Ascending aorta (tissue), 2 donors: ENCODE measurements at places on chromosomes 2 and 18. TPM values are rescaled to one million over a fixed set of nuclear protein-coding genes. Genes with fewer than 3 reads are reported as not detected.

- no peak for DNase-seq
These were observed 39.7 kb downstream of the SH3YL1 start for GRCh38 chr2:223971-224760.

DNA sequence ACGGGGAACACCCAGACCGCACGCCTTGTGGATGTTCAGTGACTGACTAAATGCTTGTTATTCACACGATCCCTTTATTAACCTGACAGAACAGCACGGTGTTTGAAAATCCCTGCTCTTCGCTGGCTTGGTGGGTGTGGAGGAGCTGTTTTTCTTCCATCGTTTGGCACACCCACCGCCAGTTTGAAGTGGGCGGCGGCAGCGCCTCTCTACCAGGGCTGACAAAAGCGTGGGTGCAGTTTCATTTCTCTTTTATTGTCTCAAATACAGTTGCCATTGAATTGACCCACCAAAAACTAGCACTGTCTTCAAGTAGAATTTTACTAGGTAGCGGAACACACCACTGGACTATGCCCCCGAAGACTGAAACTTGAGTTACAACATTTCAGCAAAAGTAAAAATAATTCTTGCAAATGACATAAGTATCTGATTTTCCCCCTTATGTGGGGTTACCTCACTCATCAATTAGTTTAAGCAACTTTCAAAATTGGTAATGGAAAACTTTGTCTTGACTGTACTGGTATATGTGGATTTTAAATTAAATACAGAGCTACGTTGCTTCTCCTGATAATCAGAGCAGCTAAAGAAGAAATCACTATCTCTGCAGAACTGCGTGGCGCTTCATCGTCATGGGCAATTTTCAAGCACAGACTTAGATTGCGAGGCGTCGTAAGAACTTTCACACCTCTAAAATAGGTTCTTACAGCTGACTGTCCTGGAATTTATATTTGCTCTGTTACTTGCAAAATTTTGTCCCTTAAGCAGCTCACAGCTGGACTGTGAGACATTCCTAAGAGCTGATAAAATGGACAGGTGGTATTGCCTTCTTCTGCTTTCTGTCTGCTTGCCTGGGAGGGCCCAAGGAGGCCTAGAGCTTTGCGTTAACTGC, 60.9 kb downstream of the LDLRAD4 start:
- DNase-seq, result no peak

- peak; percentile 99 for DNase-seq
These were observed 6.8 kb upstream of the SNED1 start for GRCh38 chr2:240991378-240992263.

DNA sequence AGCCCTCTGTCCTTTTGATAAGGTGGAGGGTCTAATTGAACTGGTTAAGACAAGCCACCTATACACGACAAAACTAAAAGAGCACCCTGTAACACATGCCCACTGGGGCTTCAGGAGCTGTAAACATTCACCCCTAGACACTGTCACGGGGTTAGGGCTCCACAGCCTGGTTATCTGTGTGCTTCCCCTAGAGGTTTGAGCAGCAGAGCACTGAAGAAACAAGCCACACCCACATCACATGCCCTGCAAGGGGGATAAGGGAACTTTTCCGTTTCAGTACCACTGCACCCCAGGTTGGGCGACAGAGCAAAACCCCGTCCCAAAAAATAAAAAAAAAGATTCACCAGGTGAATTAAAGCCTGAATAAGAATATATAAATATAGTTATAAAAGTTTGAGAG, 913.7 kb upstream of the ACVR2A start:
- no peak for DNase-seq

GRCh38 chr18:23526501-23527063, 23.3 kb downstream of the RMC1 start:
- DNase-seq, result no peak

DNA sequence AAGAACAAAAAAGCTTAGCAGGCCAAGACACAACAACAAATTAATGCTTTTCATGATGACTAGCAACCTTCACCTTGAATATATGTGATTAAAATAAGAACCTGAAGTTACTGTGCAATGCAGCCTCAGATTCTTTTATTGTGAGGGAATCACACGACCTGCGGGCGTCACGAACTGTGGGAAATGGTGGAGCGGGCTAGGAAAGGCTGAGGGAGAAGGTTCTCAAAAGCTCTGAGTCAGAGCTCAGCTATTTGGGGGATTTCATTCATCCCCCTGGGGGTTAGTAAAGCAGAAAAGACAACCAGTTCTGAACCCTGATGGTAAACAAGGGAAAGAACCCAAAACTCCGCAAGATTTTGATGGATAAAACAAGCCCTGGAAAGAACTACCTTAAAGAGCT, 89.3 kb upstream of the NCKAP5 start:
- DNase-seq, result no peak

GRCh38 chr2:29583548-29584156, 337.7 kb downstream of the ALK start:
- no peak for DNase-seq

GRCh38 chr2:45855374-45855773, 203.9 kb downstream of the PRKCE start:
- no peak for DNase-seq

SANBR gene
- total RNA-seq, result 10.7 TPM

COL6A3 gene
- 156 TPM for total RNA-seq

GPR55 gene
- not detected for total RNA-seq

EFHD1 gene
- 142 TPM for total RNA-seq

SLC40A1 gene
- 40.8 TPM for total RNA-seq

CRYBA2 gene
- not detected for total RNA-seq
